Uterus (tissue), 4 donors: ENCODE measurements at places on chromosomes 7 and 10. TPM values are rescaled to one million over a fixed set of nuclear protein-coding genes. Genes with fewer than 3 reads are reported as not detected.

GRCh38 chr7:143003393-143004051, 23.4 kb downstream of the OR9A2 start:
- H3K4me3 ChIP-seq: no peak overlapping the region
- H3K27ac ChIP-seq: peak overlapping the region; percentile 40
- H3K36me3 ChIP-seq: no peaks in the 10 kb centered on the region
- DNase-seq: no peak
- no peaks in the 10 kb centered on the region for H3K4me1 ChIP-seq

DNA sequence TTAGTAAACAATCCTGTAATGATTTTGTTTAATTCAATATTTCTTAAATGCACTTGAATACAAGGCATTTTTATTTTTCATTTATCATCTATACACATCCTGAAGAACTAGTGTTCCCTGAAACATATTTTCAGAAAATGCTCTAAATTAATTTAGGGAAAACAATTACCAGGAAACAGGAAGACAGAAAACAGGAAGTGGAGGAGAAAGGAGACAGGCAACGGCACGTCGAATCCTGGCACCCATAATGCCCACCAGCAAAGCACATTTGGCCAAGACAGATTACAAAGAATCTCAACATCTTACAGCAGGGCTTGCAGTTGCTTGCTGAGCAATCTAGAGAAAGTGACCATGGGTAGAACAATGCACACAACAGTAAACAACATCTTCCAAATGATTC, 571.1 kb downstream of the GRID1 start:
- H3K27ac ChIP-seq: no peak overlapping the region
- H3K4me3 ChIP-seq: no peak overlapping the region
- no peaks in the 10 kb centered on the region for H3K36me3 ChIP-seq
- no peak for DNase-seq

DNA sequence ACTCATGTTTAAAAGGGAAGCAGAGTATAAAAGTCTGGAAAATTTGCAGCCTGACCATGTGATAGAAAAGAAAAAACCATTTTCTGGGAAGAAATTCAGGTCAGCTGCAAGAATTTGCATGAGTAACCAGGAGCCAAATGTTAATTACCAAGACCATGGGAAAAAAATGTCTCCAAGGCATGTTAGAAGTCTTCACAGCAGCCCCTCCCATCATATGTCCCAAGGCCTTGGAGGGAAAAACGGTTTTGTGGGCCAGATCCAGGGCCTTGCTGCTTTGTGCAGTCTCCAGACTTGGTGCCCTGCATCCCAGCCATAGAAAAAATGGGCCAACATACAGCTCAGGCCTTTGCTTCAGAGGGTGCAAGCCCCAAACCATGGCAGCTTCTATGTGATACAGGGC, 1019.6 kb upstream of the SORCS1 start:
- no peaks in the 10 kb centered on the region for H3K27me3 ChIP-seq
- H3K4me1 ChIP-seq: no peaks in the 10 kb centered on the region
- H3K36me3 ChIP-seq: no peaks in the 10 kb centered on the region
- DNase-seq: no peak

DNA sequence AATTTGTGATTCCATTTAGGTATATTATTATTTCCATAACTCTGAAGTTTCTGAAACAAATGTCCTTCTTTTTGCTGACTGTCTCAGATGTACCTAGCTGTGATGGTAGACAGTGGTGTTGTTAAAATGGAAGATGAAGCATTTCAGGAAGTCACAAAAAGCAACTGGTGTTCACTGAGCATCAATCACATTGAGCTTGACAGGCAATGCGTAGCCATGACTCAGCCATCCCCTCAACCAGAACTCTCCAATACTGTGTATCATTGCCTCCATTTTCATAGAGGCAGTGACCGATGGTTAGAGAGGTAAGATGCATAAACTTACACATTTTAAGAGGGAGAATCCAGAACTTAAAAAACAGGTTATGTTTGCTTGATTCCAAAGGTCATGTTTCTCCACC, 434.0 kb downstream of the INHBA start:
- DNase-seq: no peak
- no peak overlapping the region for H3K4me3 ChIP-seq
- no peak overlapping the region for H3K27ac ChIP-seq

DNA sequence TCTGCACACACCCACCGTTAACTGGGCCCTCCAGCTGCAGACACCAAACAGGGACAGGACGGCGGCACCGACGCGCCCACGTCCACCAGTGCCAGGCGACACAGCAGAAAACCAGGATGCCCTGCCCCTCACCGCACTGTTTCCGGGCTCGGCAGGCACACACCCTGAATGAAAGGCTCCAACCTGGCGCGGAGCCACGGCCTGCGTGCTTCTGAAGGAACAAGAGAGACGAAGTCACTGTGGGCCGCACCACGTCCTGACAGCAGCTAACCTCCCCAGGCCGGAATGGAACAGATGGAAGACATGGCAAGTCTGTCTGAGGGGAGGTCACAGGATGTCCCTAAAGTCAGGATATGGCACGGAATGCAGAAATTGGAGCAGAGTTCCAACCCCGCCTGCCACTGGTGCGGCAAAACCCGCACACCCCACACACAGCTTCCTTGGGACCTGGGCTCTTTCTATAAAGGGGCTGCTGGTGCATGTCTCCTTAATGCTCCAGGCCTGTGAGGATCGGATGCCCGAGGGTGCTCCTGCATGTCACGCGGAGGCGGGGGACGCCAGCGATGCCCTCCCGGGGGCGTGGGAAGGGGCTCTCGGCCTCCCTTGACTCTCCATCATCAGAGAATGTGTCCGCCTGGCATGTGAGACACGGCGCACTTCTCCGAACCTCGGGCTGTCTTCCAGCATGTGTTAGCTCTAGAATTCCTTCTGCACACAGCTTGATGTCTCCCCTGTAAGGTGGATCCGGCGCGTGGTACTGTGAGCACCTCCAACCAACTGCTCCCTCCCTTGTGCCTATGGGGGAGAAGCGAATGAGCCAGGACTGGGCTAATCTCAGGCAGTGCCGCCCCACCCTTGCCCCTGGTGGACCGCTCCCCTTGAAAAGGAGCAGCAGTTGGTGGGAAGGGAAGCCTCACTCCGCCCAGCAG, 3.9 kb upstream of the GPER1 start:
- H3K27me3 ChIP-seq: no peaks in the 10 kb centered on the region
- no peaks in the 10 kb centered on the region for H3K4me1 ChIP-seq
- peak; percentile 66 for DNase-seq
- no peaks in the 10 kb centered on the region for H3K36me3 ChIP-seq

GRCh38 chr7:11294218-11294617, 320.5 kb downstream of the PHF14 start:
- no peak overlapping the region for H3K27ac ChIP-seq
- no peaks in the 10 kb centered on the region for H3K27me3 ChIP-seq
- no peak for DNase-seq

- H3K27ac ChIP-seq: no peak overlapping the region
- H3K4me1 ChIP-seq: no peaks in the 10 kb centered on the region
- no peaks in the 10 kb centered on the region for H3K36me3 ChIP-seq
- H3K27me3 ChIP-seq: no peaks in the 10 kb centered on the region
- no peak for DNase-seq
These were observed 212.0 kb upstream of the TBX20 start for GRCh38 chr7:35465791-35466336.

DNA sequence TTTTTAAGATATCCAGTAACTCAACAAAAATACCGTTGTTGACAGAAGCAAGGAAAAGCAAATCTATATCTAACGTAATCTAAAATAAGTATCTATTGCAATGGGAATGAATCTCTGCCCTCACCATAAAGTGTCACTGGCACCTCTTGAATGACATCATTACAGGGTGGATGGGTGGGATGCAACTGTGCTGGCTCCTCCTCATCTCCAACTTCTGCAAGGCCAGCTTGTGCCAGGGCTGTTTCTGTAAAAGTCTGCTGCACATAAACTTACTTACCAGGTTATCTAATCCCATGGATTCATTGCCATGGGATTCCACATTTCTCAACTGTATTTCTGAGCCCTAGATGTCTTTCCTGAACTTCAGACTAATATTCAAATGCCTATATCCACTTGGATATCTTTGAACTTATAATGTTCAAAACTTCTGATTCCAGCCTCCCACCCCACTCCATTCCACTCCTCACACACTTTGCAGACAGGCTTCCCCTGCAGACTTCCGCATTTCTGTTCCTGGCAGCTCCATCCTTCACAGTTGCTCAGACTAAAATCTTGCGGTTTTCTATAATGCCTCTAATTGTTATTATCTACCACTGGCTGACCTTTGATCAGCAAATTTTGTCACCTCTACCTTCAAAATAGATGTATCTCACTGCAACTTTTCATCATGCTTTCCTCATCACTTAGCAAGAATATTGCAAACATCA, 10.7 kb downstream of the FGL2 start:
- H3K36me3 ChIP-seq: no peaks in the 10 kb centered on the region
- DNase-seq: no peak
- no peak overlapping the region for H3K4me3 ChIP-seq

- no peak overlapping the region for H3K4me3 ChIP-seq
- DNase-seq: no peak
- H3K4me1 ChIP-seq: no peaks in the 10 kb centered on the region
- no peaks in the 10 kb centered on the region for H3K36me3 ChIP-seq
These were observed 29.2 kb upstream of the XPNPEP1 start for GRCh38 chr10:109952526-109952925.

- no peaks in the 10 kb centered on the region for H3K27me3 ChIP-seq
- H3K36me3 ChIP-seq: no peaks in the 10 kb centered on the region
- H3K4me1 ChIP-seq: no peaks in the 10 kb centered on the region
- H3K27ac ChIP-seq: no peak overlapping the region
These were observed 237.7 kb upstream of the PRKCQ start for GRCh38 chr10:6817770-6818169.

GRCh38 chr10:77738496-77739158, 101.0 kb upstream of the KCNMA1 start:
- DNase-seq: no peak
- no peaks in the 10 kb centered on the region for H3K27me3 ChIP-seq
- H3K4me3 ChIP-seq: no peak overlapping the region

GRCh38 chr10:43114743-43115611, 23.3 kb upstream of the CSGALNACT2 start:
- no peak for DNase-seq
- H3K4me3 ChIP-seq: no peak overlapping the region
- H3K4me1 ChIP-seq: no peaks in the 10 kb centered on the region
- H3K27me3 ChIP-seq: no peaks in the 10 kb centered on the region

DNA sequence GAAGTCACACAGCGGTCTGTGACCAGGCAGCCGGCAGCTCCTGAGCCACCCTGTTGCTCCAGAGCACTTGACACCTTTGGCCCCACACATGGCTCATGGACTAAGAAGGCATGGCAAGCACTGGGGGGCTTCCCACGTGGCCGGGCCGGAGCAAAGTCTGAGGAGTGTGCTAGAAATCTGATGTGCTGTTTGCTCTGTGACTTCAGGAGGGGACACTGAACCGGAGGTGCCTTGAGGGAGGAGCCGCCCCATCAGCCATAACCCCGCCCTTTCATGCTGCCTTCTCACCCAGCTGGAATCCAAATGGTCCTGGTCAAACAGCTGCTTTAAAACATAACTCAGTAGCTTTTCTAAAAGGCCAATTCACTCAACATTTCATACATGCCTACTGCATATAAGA, 33.5 kb downstream of the PROSER2 start:
- no peaks in the 10 kb centered on the region for H3K27me3 ChIP-seq
- no peaks in the 10 kb centered on the region for H3K4me1 ChIP-seq
- no peak overlapping the region for H3K4me3 ChIP-seq
- no peak for DNase-seq

DNA sequence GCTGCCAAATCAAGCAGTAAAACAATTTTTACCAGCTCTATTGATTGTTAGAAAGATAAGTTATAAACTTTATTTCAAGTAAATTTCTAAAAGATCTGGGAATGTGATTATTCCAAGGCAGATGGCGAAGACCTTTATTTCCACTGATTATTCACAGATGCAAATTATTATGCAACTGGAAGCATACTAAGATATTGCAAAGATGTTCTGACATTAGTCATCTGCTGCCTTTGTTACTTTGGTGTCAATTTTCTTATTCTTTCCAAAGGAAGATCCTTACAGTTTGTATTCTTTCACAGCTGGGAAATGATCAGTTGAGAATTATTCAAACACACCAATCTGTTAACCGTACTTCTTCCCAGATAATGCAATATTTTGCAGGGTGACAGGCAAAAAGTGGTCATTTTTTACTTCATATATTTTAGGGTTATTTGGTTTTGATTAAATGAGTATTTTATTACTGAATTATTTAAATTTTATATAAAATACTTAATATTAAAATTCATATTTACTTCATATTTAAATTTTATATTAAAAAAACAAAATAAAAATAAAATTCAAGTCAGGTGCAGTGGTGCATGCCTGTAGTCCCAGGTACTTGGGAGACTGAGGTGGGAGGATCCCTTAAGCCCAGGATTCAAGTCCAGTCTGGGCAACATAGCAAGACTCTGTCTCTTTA, 171.3 kb downstream of the FZD1 start:
- DNase-seq: no peak
- no peak overlapping the region for H3K4me3 ChIP-seq
- H3K36me3 ChIP-seq: no peaks in the 10 kb centered on the region
- no peaks in the 10 kb centered on the region for H3K27me3 ChIP-seq
- no peak overlapping the region for H3K27ac ChIP-seq

- H3K27ac ChIP-seq: peak overlapping the region; percentile 4
- DNase-seq: peak; percentile 47
- H3K36me3 ChIP-seq: no peaks in the 10 kb centered on the region
These were observed 1.8 kb upstream of the VSIR start for GRCh38 chr10:71774916-71775702.

- no peak overlapping the region for H3K4me3 ChIP-seq
- H3K36me3 ChIP-seq: no peaks in the 10 kb centered on the region
- DNase-seq: no peak
- no peaks in the 10 kb centered on the region for H3K27me3 ChIP-seq
These were observed 800.5 kb upstream of the KCND2 start for GRCh38 chr7:119472408-119473038.

GRCh38 chr10:90785782-90786181, 72.1 kb downstream of the HTR7 start:
- H3K4me1 ChIP-seq: no peaks in the 10 kb centered on the region
- H3K27me3 ChIP-seq: no peaks in the 10 kb centered on the region
- no peak for DNase-seq
- no peaks in the 10 kb centered on the region for H3K36me3 ChIP-seq
- H3K27ac ChIP-seq: no peak overlapping the region

GRCh38 chr7:30091491-30091912, 43.3 kb upstream of the MTURN start:
- H3K36me3 ChIP-seq: no peaks in the 10 kb centered on the region
- DNase-seq: no peak
- no peaks in the 10 kb centered on the region for H3K27me3 ChIP-seq
- H3K27ac ChIP-seq: no peak overlapping the region

FGL2 gene
- total RNA-seq: 14.0 TPM

LEP gene
- not detected for total RNA-seq

LRRC4 gene
- 0.77 TPM for total RNA-seq

RAMP3 gene
- 68.5 TPM for total RNA-seq

GPR85 gene
- total RNA-seq: not detected

UBE2H gene
- total RNA-seq: 68.8 TPM

ANKRD16 gene
- 22.6 TPM for total RNA-seq

MKX gene
- total RNA-seq: 7.6 TPM

ASNS gene
- total RNA-seq: 20.3 TPM
